Globus pallidus (tissue), 1 donor: ENCODE measurements at places on chromosomes 1 and 21.

- no peak for DNase-seq
Observed at GRCh38 chr1:162135271-162135775, 65.8 kb downstream of the NOS1AP start.

DNA sequence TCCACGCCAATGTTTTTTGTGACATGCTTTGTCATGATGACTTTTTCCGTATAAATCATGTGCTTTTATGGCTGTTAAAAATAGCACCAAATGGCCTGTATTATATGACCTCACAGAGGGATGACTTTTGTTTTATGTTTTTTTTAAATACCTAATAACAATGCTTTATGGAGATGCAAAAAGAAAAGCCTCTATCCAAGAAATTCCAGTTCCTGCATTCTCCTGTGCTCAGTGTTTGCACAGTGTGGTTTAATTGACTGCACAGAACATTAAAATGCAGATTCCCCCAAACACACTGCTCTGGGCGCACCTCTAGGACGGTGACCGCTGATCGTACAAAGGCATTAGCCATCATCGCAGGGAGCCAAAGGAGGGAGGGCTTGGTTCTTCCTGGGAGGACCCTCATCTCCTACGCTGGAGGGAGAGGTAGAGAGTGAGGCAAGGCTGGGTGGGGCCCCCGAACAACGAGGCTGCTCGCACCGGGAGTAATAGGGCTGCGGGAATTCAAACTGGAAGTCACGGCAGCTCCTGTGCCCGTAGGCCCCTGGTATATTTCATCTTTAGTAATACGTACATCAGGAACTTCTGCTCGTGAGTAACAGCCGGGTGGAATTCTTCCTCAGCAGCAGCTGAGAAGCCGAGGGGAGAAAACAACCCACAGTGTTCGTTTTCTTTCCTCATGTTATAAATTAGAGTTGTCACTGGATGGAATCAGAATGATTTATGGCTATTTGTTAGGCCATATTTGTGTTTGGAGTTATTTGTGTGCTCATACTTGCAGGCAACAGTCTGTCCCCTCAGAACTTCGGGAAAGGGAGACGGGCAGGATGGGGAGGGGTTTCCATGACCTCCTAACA lies 465.6 kb downstream of the CAMTA1 start:
- DNase-seq: no peak

- DNase-seq: no peak
Observed at GRCh38 chr1:156664767-156665411, 12.3 kb downstream of the NES start.

GRCh38 chr1:94611681-94612475 lies 70.3 kb upstream of the F3 start:
- DNase-seq: no peak

- peak; percentile 29 for DNase-seq
Observed at GRCh38 chr1:154567386-154568156, at the start of gene CHRNB2. TSS of gene CHRNB2 (plus strand) at chr1:154567778. CDS start at chr1:154568045, 267 bp downstream.

DNA sequence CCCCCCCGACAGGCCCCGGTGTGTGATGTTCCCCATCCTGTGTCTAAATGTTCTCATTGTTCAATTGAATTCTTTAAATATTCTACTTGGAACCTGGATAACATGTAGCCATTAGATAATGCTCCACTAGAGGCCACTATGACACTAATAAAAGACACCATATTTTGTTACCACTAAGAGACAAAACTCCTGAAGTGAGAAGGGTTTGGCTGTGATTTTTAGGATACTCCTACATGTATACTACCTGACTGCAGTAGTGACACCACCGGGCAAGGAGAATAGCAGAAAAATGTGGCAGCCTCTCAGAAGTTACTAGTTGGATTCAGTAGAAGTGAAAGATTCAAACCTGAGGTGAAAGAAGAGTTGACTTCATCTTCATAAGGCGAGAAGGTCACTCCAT lies 36.0 kb downstream of the F5 start:
- DNase-seq: peak; percentile 30

DNA sequence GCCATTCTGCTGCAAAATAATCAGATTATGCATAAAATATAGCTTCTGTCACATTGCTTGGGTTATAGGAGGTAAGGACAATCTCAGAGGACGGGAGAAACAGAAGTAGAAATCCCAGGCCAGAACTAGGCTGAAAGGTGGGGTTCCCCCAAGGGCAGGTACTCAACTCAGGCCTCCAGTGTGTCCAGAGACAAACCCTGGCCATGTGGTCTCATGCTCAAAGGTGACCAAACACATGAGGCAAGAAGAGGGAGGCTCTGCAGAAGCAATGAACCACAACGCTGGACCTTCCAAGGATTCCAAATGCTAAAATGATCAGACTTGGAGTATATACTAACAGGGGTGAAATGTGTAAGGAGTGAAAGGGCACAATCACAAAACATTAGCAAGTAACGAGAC lies 103.8 kb downstream of the DMRTB1 start:
- no peak for DNase-seq

DNA sequence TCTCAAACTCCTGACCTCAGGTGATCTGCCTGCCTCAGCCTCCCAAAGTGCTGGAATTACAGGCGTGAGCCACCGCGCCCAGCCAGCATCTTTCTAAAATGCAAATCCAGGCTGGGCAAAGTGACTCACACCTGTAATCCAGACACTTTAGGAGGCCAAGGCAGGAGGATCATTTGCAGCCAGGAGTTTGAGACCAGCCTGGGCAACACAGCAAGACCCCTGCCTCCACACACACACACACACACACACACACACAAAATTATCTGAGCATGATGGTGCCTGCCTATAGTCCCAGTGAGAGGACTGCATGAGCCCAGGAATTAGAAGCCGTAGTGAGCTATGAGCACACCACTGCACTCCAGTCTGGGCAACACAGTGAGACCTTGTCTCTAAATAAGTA lies 16.8 kb upstream of the PABPC4 start:
- no peak for DNase-seq

- DNase-seq: no peak
Observed at GRCh38 chr1:214524824-214525223, 26.6 kb downstream of the PTPN14 start.

DNA sequence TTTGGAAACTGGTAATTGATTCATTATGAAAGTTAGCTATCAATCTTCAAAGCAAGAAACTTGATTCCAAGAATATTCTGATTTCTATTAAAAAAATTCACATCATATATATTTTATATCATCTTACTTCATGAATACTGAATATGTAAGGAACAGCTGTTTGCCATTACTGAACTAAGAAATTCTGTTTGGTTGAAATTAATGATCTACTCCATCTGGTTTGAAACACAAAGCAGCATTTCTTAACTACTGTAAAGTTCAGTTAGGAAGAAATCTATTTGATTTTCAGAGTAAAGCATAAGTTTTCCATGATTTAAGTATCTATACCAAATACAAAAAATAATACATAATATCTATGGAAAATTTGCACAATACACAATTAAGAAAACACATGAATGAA lies 66.0 kb upstream of the SCYL3 start:
- no peak for DNase-seq

- DNase-seq: no peak
Observed at GRCh38 chr1:78387871-78388270, 102.9 kb upstream of the PTGFR start.

GRCh38 chr1:217322834-217323233 lies 308.1 kb downstream of the GPATCH2 start:
- DNase-seq: peak; percentile 31

- DNase-seq: no peak
Observed at GRCh38 chr1:178733972-178734371, 8.9 kb downstream of the RALGPS2 start.

DNA sequence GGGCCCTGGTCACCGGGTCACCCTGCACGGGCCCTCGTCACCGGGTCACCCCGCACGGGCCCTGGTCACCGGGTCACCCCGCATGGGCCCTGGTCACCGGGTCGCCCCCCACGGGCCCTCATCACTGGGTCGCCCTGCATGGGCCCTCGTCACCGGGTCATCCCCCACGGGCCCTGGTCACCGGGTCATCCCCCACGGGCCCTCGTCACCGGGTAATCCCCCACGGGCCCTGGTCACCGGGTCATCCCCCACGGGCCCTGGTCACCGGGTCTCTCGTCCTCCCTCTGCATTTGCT lies 77.6 kb downstream of the RIPK4 start:
- no peak for DNase-seq

DNA sequence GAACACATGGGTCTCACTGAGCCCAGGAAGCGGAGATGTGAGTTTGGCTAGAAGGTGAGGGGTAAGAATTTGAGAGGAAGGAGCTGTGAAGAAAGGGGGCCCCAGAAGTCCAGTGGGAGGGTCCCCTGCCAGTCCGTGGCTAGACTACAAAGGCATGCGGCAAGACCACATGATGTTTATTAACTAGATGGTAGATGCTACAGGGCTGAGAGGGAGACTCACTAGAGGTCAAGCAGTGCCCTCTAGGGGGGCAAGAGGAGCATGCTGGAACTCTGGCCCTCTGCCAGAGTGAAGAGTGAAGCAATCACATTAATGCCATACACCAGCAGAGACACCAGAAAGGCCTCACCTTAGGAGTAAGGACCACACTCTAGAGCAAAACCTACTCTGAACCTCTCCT lies 12.2 kb downstream of the KIAA0319L start:
- DNase-seq: peak; percentile 79

- DNase-seq: no peak
Observed at GRCh38 chr1:1359308-1359663, 931 bp upstream of the MXRA8 start.

DNA sequence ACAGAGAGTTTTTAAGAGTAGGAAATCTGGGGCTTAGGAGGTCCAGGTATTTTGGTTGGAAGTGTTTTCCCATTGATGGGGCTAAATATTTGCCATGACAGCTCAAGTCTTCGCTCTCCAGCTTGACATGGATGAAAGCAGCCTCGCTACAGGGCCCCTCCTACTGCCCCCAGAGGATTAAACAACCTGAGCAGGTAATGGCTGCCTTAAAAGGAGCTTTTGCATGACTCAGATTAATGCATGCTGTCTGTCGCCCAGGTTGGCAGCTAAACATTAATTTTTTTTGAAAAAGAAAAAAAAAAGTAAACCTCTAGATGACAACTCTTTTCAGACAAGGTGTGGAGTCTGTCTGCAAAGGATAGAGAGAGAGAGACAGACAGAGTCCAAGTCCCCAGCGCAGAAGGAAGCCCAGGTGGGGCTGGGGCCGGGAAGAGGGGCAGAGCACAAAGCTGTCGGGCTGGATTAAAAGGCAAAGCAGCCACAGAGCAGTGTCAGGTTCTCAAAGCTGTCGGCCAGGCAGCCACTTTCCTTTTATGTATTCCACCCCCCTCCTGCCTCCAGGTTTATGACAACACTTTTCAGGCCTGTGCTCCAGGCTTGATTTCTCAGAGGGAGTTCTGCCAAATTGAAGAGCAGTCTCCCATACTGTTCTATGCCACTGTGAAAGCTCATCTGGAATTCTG lies 127.9 kb downstream of the CLIC6 start:
- DNase-seq: no peak

GRCh38 chr1:110034451-110035235 lies at the start of gene STRIP1:
TSS of gene STRIP1 (plus strand) at chr1:110034624. CDS start at chr1:110034638, 14 bp downstream.
- peak; percentile 89 for DNase-seq

DNA sequence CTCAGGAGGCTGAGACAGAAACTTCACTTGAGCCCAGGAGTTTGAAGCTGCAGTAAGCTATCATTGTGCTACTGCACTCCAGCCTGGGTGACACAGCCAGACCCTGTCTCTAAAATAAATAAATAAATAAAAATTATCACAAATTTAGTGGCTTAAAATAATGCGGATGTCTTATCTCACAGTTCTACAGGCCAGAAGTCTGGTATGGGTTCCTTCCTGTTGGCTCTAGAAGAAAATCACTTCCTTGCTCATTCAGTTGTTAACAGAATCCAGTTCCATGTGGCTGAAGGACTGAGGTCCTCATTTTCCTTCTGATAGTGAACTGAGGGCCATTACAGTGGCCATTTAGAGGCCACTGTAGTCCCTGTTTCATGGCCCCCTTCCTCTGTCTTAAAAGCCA lies 94.6 kb upstream of the S1PR1 start:
- DNase-seq: no peak

DNA sequence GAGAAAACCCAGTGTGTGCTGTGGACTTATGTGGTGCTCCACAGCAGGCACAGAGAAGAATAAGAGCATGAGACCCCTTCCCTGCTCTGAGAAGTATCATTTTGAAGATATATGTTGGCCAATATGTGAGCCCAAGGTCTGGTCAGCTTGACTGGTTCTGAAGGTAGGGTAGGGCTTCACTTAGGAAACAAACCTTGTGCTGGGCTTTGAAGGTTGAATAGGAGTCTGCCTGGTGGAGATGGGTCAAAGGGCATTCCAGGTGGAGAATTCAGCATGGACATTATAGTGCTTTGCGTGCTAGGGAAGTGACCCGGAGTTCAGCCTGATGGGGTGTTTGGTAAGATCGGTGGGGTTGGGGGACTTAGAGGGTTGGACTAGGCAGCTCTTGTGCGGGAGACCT lies 99.1 kb downstream of the EPHB2 start:
- DNase-seq: no peak

- no peak for DNase-seq
Observed at GRCh38 chr1:107272321-107272720, 131.5 kb downstream of the NTNG1 start.

GRCh38 chr1:70707214-70707613 lies 296.1 kb downstream of the CTH start:
- no peak for DNase-seq

DNA sequence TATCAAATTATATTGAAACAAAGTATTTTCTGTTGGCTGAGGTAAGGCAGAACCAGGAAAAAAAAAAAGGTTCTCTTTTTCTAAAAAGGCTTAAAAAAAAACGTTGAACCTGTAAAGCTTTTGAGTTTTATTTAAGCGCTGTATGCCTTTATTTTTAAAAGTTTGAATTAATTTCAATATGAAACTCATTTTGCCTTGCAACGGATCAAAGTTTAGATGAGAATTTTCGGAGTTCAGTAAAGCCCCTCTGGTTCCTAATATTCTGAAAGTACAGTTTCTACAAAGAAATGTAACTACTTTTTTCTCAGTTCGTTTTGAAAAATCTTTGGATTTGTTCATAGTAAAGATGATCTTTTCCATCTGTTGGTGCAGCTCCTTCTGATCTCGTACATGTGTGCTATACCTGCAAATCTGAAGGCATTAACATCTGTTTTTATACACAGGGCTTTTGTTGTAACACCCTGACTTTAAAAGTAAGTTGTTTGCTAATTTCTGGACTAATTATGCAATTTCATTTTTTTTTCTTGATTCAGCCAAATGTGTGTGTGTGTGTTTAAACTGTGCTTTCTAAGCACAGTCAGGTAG lies 1.7 kb downstream of the ZBTB18 start:
- DNase-seq: no peak

- no peak for DNase-seq
Observed at GRCh38 chr1:47940779-47941178, 56.4 kb downstream of the TRABD2B start.
